ENCODE measurements at places on chromosomes 6 and 20.

DNA sequence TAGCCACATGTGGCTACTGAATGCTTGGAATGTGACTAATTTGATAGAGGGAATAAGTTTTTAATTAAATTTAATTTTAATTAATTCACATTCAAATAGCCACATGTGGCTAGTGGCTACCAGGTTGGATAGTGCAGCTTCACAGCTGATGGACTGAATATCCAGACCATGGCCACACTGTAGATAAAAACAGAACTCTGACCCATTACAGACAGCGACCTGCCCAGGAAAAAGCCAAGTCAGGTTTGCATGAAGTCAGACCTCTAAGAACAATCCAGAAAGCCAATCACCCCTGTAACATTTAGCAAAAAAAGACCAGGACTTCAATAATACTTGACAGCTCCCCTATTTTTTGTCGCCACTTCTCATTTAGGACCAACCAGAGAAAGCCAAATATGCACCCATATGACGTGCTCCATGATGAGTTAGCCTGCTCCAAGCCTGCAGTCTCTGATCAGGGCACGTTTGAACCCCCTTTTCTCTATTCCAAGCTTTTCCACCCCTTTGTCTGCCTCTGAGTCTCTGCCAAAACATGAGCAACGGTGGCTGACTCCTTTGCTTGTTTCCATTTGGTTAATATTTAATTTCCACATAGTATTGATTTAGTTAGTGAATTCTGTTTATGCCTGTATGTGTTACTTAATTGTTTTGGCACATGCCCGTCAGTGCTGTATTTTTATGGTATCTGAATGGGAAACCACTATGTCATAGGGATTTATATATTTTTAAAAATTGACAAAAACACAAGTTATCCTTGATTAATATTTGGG is 636.3 kb downstream of the UTRN start:
- no peak for DNase-seq

DNA sequence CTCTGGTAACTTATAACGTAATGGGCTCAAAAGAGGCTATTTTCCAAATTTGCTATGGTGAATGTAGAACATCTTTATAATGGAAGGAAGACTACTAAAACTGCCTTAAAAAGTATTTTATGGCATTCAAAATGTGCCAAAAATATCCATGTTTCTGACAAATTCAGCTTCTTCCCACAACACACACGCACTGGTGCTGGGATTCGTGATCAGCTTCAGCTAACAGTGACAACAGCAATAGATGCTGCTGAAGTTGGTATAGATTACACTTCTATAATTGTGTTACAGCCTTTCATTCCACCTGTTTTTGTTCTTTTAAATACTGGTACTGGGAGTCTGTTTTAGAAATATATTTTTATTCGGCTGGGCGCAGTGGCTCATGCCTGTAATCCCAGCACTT is 19.0 kb downstream of the NUDT3 start:
- no peak for DNase-seq

DNA sequence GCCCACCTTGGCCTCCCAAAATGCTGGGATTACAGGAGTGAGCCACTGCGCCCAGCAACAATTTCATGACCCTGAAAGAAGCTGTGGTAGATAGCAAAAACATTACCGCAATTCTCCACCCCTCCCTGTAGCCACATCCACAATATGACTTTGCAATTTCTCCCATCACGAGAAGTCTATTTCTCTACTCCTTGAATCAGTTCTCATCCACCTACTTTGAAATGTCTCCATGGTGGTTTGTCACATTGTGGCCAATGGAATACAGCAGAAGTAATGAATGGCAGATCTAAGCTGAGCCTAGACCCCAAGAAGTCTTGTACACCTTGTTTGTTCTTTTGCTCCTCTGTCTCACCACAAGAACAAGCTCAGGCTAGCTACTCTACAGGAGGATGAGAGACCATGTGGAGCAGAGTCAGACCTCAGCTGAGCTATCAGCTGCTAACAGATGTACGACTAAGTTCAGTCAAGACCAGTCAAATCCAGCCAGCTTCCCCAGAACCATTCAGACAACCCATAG is 6.3 kb downstream of the OXT start:
- DNase-seq, result no peak

- DNase-seq, result no peak
Observed at GRCh38 chr20:45467861-45468260, 1.7 kb upstream of the WFDC2 start.

DNA sequence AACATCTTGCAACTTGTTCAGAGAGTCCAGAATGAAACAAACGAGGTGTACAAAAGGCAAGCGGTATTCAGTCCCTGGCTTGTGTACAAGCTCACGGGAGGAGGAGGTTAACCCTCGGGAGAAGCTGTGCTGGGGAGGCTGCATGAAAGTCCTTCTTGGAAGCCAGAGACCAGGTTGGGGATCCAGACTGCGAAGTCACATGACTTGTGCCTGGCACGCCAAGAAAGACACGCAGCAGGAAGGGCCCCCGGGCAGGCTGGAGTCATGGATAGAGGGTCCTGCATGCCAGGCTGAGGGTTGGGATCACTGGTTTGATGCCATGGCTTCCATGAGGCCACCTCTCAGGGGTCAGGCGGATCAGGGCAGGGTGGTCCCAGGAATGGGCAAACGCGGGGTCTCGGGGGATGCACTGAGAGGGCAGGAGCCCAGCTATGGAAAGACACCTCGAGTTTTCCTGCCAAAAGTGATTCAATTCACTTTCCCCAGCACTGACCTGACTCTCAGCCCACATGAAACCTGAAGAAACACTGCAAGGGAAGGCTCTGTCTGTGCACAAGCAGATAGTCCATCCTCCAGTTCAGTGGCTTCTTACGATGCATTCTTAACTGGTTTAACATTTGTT is 79.4 kb downstream of the DLL1 start:
- no peak for DNase-seq

DNA sequence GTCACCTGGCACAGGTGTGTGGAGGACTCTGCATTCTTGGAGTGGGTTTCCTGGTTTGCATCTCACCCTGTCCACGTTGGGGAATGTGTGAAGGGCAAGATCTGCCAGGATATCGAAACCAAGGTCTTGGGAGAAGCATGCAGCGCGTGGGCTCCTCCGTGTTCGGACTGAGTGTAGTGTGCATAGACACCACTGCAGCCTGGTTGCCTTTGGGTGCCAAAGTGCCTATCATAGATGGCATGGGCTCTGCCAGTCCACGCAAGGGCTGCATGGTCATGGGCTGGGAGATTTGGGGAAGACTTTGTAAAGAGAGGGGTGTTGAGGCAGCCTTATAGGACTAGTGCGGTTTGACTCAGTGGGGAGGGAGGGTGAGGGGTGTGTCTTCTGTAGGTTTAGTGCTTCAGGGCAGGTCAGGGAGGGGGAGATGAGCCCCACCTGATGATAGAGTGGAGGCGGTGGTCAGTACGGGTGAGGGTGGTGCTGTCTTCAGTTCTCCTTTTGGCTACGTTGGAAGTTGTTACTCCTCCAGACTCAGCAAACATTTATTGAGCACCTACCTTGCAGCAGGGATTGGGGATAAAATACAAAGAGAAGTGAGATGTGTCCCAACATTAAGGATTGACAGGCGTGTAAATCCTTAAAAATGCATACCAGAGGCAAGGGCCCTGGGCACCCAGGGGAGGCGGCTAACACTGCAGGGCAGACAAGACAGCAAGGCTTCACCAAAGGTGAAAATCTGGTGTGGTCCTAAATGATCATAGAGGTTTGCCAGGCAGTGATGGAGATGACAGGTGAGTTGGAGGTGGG is 28.3 kb downstream of the DUSP22 start:
- DNase-seq, result no peak

- no peak for DNase-seq
Observed at GRCh38 chr6:72911463-72912155, 289.7 kb downstream of the KCNQ5 start.

- no peak for DNase-seq
Observed at GRCh38 chr20:63755933-63756647, 16.5 kb downstream of the SLC2A4RG start.

DNA sequence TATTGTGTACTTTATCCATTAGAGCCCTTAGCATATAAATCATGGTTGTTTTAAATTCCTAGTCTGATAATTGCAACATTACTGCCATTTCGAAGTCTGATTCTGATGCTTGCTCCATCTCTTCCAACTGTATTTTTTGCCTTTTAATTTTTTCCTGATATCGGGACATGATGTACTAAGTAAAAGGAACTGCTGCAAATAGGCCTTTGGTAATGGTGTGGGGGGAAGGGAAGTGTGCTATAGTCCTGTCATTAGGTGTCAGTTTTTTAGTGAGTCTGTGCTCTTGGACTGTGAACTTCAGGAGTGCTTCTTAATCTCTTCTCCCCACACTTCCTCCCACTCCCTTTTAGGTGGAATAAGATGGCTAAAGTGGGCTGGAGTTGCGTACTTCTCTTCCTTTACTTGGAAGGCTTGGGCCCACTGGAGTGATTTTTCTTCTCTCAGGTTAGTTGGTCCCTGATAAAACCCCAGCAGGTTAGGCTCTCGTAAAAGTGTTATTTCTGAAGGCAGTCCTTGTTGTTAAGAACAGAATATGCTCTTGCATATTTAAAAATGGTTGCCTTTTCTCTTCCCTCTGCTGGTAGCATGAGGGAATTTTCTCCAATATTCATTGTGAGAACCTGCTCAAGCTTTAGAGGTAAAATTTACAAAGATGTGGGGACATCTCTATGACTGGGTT is 18.1 kb downstream of the STXBP5 start:
- no peak for DNase-seq

DNA sequence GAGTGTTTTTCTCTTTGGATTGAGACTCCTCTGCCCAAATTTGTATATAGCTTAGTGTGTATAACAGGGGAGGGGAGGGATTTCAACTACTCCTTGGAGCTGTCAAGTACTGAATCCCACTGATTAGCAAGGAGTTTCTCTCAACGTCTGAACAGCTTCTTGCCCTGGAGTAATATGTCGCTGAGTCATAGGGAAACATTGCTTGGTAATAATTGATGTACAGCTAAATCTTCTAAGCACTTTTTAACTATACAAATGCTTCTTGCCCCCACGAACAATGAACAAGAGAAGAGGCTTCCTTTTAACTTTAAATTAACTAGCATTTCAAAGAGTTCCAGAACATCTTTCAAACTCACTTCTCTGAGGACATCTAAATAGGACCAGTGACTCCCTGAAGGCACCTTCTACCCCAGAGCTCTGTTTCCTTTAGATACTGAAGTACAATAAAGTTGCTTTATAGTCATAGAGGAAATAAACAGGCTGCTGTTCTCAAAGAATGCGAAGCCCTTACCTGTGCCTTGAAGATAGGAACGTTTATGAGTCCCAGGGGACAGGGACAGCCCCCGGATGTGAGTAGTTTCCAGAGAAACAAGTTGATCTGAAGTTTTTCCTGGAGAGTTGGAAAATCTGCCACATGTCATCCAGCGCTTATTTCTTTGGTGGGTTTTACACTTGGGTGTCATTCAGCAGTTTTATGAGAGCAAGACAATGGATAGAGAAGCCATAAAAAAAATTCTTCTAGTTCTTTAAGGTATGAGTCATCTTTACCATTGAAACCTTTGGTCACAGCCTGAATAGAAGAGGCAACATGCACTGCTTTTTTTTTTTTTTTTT is 462.5 kb upstream of the BTBD3 start:
- no peak for DNase-seq

DNA sequence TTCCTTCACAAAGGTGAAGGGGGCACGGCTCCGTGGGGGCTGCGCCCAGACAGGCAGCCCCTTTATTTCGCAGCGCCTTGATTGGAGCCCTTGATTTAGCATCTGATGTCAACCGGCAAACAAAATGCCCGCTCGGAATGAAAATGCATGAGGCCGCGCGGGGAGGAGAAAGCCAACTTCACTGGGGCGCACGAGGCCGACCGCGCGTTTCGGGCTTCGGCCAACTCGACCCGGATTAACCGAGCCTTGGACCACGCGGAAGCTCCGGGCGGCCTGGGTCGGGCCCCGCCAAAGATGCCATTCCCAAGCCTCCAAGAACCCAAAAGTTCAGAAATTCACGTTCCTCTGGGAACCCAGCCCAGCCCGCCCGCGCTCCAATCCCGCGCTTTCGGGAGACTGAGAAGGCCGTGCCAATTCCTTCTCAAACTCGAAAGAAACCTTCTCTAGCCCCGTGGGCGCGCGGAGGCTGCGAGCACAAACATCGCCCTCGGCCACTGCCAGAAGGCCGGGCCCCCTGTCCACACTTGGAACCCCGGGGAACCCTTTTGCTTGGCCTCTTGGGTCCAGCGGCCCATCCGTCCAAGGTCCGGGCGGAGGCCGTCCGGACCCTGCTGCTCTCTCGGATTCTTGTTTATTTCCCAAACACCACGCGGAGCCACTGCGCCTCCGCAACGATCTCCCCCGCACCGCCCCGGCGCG is 879 bp upstream of the INSM1 start:
- DNase-seq, result no peak

- DNase-seq, result peak; percentile 36
Observed at GRCh38 chr20:47205577-47206123, 150.8 kb downstream of the ZMYND8 start.
